Anterior cingulate cortex (tissue), 58 donors: ENCODE measurements at places on chromosomes 1 and 21.
A peak's percentile ranks its signal among the peaks of the same experiment; 100 is the strongest.

GRCh38 chr1:54547601-54548388 is at the start of gene ACOT11:
TSS of gene ACOT11 (plus strand) at chr1:54548228. CDS start at chr1:54548310, 82 bp downstream.
- DNase-seq, result peak; percentile 81

DNA sequence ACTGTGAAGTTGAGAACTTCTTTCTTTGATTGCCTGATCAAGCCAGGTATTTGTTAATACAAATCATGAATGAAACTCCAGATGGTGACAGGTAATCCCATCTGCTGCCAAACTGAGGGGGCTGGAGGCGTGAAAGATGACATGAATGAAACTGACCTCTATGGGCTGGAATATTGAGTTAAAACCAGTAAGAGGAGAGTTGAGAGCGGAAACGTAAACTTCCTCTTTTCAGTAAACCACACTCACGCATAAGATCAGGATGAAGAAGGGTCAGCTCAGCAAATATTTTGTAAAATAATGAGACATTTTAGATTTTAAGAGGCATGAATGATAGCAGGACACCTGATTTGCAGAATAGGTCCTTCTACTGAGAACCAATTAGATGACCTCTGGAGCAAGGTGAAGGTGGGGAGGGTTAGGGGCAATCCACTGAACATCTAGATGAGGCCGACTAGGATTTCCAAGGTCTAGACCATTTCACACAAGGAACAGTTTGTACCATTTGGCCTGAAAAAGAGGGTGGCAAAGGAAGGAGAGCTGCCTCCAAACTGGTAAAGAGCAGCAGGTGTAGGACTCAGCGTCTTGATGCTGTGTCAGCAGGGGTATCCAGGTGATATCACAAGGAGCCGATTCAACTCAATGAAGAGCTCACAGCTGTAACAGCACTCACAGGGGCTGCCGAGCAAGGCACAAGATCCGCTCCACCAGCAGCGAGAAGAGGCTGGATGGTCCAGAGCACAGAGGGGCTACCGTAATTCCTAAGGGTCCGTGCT is 132.6 kb downstream of the NTPCR start:
- DNase-seq, result no peak

DNA sequence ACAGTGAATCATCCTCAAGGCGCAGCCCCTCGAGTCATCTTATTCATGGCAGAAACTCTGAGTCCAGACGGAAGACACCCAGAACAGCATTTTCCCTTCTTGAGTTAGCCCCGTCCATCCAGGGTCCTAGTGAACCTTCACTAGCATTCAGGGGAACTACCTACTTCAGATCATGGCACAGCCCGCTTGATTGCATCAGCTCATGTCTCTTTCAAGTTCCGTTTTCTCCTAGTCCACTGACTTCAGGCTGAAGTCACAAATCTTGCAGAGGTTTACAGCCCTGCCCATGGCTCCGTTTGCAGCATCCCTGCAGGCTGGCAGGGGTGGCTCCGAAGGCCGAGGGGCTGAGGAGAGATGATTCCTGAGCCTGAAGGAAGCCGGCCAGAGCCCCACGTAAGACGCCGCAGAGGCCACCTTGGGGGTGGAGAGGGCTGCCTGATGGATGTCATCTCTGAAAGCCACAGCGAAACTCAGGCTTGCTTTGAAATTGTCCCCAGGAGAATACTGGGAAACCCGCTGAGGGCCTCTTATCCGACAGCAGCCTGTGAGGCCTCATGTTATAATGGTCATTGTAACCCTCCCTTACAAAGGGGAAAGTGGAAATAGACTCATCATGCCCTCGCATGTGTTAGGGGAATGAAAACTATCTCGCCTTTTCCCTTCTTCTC is 310.2 kb upstream of the AJAP1 start:
- no peak for DNase-seq

DNA sequence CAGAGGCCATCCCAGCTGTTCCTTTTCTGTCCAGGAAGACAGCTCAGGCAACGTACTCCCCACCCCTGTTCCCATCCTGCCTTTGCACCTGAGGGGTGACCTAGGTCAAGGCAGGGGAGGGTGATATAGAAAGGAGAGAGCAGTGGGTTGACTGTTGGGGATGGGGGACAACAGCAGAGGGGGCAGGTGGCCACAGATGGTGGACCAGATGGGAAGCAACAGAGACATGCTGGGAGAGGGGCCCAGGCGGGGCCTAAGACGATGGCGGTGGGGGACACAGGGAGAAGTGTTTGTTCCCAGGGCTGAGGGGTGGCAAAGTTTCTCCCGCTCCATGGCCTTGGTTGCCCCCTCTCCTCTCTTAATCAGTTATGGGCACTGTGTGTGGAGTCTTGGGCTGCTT is 6.3 kb downstream of the CELSR2 start:
- no peak for DNase-seq

DNA sequence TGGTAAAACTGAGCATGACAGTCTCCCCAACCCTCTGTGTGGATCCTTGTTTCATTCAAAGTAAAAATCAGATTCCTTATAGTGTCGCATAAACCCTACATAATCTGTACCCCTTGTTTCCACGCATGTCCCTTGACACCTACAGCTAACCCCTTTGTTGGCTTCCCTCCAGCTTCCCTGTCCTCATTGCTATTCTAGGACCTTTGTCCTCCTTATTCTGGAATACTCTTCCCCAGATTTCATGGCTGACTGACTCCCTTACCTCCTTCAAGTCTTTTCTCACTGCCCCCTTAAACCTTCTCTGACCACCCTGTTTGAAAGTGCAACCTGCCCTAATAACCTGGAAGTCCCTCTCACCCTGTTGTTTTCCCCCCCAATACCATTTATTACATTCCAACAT is 4.0 kb downstream of the RNF11 start:
- no peak for DNase-seq
